Breast epithelium (tissue), 4 donors: ENCODE measurements at places on chromosomes 12 and 14. TPM values are rescaled to one million over a fixed set of nuclear protein-coding genes. Genes with fewer than 3 reads are reported as not detected.

GRCh38 chr12:29782871-29783772 is 620 bp downstream of the TMTC1 start:
- DNase-seq, result peak; percentile 53

The CD9 gene
- 91.1 TPM for total RNA-seq

The CFL2 gene
- 28.8 TPM for total RNA-seq

The PDE3A gene
- 11.5 TPM for total RNA-seq

- DNase-seq, result no peak
Observed at GRCh38 chr12:66409195-66409871, 107.0 kb downstream of the HELB start.

DNA sequence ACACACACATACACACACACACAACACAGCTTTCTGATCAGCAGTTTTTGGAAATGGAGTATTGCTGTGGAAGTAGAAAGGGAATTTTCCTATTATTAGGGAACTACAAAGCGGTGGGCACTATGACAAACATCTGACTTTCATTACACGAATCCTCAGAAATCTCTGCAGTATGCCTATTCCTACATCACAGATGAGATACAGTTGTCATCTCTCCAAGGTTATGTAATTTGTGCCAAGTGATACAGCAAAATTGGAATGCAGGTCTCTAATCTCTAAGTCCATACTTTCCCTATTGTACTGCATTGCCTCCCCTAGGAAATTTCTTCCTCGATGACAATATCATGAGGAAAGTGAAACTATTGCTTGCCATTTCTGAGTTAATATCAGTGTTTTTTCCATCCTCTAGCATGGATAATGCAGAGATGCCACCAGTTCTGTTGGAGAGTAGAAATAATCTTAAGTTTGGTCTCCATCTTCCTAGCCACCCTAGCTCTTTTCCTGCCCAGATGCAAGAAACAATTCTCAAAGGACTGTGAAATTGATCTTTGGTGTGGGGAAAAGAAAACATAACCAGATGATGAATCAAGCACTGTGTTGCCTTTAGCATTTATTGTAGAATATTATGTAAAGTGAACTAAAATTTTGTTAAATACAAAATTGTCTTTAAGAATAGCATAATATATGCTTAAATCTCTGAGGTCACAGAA is 94.7 kb downstream of the ERGIC2 start:
- DNase-seq, result no peak

DNA sequence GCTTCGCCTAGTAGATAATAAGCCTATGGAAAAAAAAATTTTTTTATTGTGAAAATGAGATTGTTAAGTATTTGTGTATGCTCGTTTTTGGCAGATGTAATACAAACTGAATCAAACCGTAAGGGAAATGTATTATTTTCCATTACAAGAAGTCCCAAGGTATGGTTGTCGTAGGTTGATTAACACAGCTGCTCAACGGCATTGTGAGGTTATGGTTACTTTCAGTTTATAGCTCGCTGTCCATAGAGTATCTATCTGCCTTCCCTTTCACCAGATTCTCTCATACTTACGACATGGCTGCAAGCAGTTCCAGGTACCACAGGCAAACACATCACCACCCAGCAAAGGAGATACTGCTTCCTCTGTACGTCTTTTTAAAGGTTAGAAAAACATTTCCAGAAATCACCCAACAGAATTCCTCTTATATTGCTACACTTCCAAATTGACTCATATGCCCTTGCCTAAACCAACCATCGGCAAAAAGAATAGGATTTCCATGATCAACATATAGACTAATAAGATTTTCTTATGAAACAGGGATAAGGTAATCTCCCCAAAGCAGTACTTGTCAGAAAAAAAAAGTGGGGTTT is 338.6 kb downstream of the SYT1 start:
- no peak for DNase-seq

DNA sequence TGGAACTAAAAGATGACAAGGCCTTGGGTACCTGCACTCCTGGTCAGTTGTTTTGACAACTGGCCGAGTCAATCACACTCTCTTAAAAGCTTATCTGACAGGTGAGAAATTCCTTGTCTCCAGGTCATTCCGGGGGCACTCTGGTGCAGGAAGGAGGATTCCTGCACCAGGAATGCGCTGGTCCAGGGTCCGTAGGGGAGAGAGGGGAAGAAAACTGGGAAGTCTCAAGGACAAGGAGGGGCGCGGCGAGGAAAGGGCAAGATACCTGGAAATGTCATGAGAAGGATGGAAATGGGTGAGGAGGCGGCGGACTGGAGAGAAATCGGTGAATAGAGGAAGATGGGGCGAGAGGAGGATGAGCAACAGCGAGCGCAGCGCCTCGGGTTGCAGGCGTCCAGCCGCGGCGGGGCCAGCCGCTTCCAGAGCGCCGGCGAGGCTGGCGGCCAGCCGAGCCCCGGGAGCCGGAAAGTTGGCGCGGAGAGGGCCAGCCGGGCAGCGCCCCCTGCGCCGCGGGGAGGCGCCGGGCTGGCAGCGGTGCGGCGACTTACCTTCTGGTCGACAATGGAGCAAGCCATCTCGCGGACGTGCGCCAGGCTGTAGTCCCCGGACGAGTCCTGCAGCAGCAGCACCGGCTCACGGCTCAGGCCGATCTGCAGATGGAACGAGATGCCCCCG is 809 bp downstream of the PRKD1 start:
- DNase-seq, result no peak

- DNase-seq, result no peak
Observed at GRCh38 chr12:88960213-88960878, 380.1 kb upstream of the KITLG start.

The DEPDC4 gene
- total RNA-seq, result 2.0 TPM

DNA sequence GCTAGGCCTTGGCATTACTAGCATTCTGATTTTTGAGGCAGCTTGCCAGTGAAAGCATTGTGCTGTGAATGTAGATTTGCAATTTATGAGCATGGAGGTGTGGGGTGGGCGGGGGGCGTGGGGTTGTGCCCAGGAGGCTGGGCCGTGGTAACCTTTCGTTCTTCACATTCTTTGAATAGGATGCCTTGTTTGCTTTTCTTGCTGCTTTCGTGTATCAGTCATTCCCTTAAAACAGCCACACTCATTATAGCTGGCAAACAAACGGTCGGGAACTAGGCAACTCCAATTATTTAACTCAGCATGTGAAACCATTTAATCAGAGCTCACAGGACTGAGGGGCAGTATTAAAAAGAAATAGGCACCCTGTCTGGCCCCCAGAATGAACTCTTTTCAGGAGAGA is 115.9 kb upstream of the PELI2 start:
- no peak for DNase-seq

DNA sequence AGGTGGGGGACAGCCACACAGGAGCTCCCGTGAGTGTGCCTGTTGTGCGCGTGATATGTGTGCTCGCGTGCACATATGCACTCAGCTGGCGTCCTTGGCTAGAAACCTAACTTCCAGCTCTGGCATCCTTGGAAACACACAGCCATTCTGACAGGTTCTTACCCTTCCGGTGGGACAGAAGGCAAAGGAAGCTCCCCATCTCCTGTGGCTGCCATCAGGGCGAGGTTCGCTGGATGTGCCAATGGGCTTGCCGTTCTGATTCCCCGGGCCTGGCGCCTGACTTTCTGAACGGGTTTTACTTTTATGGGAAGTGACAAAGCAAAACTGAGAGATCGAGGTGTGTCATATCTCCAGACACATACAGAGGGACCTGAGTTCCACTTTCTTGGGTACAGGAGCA is 124.7 kb downstream of the PAPOLA start:
- no peak for DNase-seq

DNA sequence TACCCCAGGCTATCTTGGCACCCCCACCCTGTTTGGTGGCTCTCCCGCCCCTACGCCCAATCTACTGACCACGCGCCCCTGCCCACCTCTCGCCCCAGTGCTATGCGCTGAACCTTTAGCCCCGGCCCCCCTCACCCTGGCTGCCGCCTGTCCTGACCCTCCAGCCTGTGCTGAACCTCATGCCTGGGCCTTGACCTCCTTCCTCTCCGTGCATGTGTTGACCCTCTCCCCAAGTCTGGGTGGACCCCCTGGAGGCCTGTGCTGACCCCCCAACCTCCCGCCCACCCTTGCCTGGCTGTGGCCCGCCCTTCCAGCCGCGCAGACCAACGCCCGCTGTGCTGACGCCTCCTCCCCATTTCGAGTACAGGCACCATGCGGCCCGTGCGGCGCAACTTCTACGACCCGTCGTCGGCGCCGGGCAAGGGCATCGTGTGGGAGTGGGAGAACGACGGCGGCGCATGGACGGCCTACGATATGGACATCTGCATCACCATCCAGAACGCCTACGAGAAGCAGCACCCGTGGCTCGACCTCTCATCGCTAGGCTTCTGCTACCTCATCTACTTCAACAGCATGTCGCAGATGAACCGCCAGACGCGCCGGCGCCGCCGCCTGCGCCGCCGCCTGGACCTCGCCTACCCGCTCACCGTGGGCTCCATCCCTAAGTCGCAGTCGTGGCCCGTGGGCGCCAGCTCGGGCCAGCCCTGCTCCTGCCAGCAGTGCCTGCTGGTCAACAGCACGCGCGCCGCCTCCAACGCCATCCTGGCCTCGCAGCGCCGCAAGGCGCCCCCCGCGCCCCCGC is 20.7 kb downstream of the DTX1 start:
- no peak for DNase-seq

DNA sequence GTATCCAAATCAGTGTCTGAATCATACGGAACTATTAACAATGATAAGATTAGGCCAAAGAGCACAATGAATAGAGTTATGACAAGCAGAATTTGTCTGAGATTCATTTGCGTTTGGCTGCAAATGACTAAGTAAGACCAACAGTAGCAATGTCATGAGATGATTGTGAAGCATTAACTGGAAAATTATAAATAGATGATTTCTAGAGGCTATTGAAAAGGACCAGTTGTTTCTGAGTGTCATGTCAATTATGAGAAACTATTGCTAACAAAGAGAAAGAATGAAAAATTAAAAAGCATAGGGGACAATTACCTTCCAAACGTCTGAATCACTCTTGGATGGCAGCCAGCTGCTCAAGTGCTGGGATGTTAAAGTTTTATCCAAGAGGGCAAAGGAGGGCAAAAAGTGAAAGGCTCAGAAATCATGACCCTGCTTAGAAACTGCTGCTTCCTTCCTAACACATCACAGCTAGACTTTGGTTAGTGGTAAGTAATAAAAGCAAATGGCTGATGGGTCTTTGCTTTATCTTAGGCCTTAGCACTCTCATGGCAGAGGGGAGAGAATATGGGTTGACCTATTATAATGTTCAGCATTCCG is 89.0 kb downstream of the AKAP6 start:
- no peak for DNase-seq

DNA sequence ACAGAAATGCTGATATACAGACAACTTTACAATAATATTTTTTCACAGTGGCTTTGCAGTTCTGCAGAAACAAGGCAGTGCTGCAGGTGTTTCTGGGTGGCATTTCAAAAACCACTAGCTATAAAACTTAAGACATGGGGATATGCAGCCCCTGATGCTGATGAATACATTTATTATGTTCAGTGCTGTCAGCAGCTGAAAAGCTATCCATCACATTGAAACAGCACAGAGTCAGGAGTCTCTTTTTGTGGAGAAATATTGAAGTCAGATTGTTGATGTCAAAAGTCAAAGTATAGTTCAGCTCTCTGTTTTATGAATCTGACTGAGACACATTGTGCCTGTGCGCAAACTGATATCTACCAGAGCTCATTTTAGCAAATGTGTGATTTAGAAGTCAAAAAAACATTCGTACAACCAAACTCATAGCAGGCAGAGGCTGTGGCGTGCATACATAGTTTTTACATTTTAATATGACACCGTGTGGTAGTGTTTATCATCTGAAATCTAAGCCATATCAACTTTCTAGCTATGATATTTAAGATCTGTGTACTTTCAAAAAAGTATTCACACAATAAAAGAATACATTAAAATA is 467.6 kb downstream of the PRKD1 start:
- DNase-seq, result no peak

- no peak for DNase-seq
Observed at GRCh38 chr12:3629057-3629830, 123.7 kb downstream of the CRACR2A start.

DNA sequence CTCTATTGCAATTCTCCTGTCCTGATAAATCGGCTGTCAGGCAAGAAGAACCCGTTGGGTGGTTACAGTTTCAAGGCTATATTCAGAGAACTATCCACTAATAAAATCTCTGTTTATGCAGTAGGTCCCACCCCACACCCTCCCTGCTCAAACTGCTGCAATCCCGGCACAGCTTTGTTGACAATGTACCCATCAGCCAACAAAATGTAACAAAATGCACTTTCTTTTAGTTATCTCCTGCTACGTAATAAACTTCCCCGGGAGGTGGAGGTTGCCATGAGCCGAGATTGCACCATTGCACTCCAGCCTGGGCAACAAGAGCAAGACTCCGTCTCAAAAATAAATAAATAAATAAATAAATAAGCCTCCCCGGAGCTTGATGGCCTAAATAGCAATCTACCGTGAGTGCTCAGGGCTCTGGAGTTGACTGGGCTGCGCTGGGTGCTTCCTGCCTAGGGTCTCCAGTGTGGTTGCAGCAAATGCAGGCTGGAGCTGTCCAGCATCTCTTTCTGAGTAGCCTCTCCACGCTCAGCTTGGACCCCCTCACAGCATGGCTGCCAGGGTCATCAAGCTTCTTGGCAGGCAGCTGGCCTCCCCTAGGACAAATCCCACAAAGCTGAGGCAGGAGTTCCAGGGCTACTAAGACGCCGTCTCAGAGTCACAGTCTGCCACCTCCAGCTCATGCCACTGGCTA is 43.2 kb upstream of the FBRSL1 start:
- no peak for DNase-seq

DNA sequence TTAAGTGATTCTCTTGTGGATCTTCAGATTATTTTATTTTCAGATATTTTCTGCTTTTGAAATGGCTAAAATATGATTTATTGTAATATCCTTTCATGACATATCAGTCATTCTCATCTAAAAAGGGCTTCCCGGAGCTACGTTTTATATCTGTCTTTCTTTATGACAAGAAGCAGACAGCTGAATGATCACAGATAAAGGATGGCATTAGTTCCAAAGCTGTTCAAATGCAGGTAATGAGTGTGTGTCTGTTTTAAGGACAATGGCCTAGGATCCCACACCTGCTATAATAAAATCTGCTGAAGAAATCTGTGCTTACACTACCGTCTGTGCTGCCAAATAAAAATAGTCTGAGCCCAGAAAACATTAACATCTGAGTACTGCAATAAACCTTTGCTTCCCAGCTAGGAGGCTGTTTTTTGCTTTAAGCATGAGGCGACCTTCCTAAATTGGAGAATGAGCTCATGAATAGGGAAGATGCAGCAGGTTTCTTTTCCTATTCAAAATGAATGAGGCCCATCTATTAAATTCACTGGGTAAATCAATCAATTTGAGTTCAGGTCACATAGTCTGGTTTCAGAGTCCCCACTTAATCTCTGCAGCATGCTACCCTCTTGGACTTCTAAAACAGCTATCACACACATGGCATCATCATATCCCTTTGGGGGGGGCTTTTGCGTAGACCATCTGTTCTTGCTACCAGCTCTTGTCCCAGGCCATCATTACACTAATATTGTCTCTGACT is 498.5 kb downstream of the NELL2 start:
- DNase-seq, result no peak
